H4 (cell line): ENCODE measurements at places on chromosomes 16 and 17. TPM values are rescaled to one million over a fixed set of nuclear protein-coding genes. Genes with fewer than 3 reads are reported as not detected.

GRCh38 chr17:55216888-55217287, 47.9 kb upstream of the HLF start:
- no peak for DNase-seq

DNA sequence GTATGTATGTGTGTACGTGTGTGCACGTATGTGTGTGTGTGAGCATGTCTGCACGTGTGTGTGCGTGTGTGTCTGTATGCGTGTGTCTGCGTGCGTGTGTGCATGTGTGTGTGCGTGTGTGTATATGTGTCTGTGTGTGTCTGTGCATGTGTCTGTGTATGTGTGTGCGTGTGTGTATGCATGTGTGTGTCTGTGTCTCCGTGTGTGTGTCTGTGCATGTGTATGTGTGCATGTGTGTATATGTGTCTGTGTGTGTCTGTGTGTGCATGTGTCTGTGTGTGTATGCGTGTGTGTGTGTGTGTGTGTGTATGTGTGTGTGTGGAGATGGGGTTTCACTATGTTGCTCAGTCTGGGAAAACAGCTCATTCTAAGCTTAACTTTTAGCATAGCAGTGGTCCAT, 43.9 kb downstream of the ATP2C2 start:
- DNase-seq, result no peak

GRCh38 chr16:710500-711075, 4.3 kb upstream of the METRN start:
- DNase-seq, result no peak

- DNase-seq, result no peak
These were observed 18.6 kb downstream of the AP2B1 start for GRCh38 chr17:35605678-35606077.

The GLP2R gene
- 1.3 and 2.8 TPM in 2 replicates for total RNA-seq

The TPSG1 gene
- 0.88 and 1.1 TPM in 2 replicates for total RNA-seq

The MINK1 gene
- total RNA-seq, result 7.4 and 8.4 TPM in 2 replicates

- no peak for DNase-seq
These were observed 16.2 kb downstream of the CLUH start for GRCh38 chr17:2695243-2695960.

DNA sequence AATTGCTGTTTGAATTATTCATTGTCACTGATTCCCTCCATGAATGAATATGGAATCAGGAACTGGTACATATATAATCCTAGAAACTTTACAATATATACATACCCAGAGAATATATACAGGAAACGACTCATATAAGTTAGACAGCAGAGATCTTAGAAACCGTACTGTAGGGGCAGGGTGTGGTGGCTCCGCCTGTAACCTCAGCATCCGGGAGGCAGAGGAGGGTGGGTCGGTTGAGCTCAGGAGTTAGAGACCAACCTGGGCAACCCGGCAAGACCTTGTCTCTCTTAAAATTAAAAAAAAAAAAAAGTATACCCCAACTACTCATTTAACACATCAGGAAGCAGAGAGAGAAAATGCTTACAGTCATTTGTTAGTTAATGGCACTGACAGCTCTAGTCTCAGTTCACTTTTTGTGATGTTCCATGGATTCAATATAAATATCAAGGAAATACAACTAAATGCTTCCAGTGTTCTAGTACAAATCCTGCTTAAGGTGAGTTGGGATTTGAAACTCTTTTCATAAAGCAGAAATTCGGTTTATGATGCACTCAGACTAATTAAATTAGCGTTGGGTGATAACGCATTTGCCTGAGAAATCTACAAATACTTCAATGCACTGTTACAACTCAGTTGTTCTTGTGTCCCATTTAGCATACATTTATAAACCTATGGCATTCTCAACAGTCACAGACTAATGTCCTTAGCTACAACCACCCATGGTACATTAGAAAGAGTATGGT, 5.6 kb downstream of the GLG1 start:
- DNase-seq, result no peak

The KCNH6 gene
- total RNA-seq, result not detected in 2 replicates

The CCT6B gene
- 1.9 and 2.9 TPM in 2 replicates for total RNA-seq

The KRT28 gene
- not detected in 2 replicates for total RNA-seq

The TP53I13 gene
- total RNA-seq, result 16.0 and 23.3 TPM in 2 replicates

The C17orf58 gene
- 20.3 and 25.5 TPM in 2 replicates for total RNA-seq

DNA sequence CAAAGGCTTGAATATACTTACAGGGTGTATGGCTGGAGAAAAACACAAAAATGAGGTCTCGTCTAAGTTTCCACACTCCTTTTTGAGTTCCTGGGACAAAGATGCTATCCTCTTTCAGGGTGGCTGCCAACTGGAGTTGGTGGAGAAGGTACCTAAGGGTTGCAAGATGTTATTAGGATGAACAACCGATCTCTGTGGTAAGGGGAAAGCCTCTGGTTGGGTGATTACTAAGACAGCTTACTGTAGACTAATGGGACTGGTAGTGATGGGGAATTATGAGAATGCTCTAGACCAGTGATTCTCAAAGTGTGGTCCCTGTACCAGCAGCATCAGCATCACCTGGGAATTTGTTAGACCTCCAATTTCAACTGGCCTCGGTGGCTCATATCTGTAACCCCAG, 6.0 kb downstream of the ADAT1 start:
- no peak for DNase-seq

- no peak for DNase-seq
These were observed 4.4 kb downstream of the GSDMB start for GRCh38 chr17:39913989-39914388.

- DNase-seq, result no peak
These were observed 3.5 kb upstream of the NHERF1 start for GRCh38 chr17:74744714-74745547.

The NPB gene
- total RNA-seq, result 0.04 TPM in 1 of 2 replicates, not detected in the other

The MC1R gene
- 1.1 and 1.8 TPM in 2 replicates for total RNA-seq

The C16orf92 gene
- total RNA-seq, result not detected in 2 replicates

The SDR42E2 gene
- total RNA-seq, result not detected in 2 replicates

DNA sequence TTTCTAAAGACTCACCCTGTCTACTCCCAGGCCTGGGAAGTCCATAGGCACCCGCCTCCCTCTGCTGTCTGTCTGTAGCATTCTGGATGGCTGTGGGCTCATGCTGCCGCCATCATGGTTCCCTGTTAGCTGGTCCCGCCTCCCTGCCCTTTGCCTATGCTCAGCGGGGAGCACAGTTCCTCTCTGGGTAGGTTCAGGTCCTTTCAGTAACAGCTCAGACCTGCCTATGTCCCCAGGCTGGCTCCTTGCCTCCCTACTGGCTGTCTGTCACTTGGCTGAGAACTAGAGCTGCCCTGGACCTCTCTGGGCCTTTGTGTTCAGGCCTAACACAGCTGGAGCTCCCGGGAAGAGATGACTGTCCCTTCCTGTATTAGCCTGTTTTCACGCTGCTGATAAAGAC, 317.9 kb downstream of the SNX29 start:
- no peak for DNase-seq

The PERCC1 gene
- total RNA-seq, result not detected in 2 replicates

DNA sequence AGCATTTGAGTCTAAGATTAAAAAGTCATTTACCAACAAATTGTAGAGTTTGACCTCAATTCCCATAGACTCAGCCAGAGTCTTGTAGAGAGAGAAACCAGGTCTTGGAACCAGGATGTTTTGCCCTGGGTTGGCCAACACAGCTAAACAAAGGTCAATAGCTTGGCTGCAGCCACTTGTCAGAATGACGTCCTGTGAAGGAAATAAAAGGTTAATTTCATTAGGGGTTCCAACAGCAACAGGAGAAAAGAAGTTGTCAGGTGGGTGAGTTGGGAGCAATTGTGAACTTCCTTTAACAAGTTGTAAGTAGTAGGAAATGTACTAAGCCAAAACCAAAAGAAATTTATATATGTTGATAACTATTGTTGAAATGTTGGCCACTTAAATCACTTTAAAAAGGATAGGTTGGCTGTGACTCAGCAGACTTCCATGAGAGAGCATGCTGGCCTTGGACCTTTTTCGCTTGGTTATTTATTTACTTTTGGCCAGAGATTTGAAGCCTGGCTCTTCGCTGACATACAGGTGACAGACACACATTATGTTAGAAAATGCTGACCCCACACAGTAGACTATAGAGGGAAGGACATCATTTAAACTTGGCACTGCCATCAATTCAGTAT, 4.3 kb downstream of the TAT start:
- DNase-seq, result no peak

DNA sequence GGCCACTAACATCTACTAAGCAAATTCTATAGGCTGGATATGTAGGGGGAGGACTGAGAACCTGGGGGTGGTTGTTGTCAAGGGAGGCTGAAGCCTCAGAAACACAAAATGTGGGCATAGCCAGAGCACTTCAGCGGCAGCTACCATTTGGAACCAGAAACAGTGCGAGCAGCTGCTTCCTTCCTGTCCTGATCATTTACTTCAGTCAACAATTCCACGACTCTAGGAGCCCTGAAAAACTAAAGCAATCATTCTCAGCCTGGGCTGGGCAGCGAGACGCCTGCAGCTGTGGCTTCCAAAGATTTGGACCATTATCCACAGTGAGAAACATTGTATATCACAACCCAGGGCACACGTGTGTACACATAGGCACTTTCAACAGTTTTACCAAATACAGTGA, 93.9 kb upstream of the WSCD1 start:
- no peak for DNase-seq

DNA sequence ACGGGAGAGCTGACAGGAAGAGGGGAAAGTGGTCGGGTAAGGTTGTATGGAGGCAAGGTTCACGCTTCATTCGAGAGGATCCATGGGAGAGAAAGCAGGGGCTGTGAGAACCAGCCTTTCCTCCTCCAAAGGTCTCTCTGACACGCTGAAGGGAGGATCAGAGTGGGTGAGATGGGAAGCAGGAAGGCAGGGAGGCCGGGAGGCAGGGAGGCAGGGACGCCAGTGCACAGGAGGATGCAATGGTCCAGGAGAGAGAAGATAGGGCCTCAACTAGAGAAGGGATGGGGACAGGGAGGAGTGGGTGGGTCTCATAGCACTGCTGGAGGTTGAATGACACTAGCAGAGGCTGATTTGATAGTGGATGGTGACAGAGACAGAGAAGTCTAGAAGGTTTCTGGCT, 54.1 kb downstream of the PIMREG start:
- no peak for DNase-seq

GRCh38 chr17:47220531-47220999, 11.4 kb downstream of the MYL4 start:
- no peak for DNase-seq

GRCh38 chr17:70968302-70968701, 799.0 kb downstream of the KCNJ2 start:
- DNase-seq, result peak; percentile 69

The RNF157 gene
- total RNA-seq, result 6.8 and 7.8 TPM in 2 replicates

The TEX19 gene
- total RNA-seq, result 0.68 and 0.72 TPM in 2 replicates

- no peak for DNase-seq
These were observed 1.7 kb downstream of the TMC6 start for GRCh38 chr17:78126895-78127238.

- DNase-seq, result no peak
These were observed 52.8 kb downstream of the SOCS1 start for GRCh38 chr16:11203111-11203623.

GRCh38 chr16:22912654-22913053, 98.7 kb downstream of the HS3ST2 start:
- DNase-seq, result no peak

DNA sequence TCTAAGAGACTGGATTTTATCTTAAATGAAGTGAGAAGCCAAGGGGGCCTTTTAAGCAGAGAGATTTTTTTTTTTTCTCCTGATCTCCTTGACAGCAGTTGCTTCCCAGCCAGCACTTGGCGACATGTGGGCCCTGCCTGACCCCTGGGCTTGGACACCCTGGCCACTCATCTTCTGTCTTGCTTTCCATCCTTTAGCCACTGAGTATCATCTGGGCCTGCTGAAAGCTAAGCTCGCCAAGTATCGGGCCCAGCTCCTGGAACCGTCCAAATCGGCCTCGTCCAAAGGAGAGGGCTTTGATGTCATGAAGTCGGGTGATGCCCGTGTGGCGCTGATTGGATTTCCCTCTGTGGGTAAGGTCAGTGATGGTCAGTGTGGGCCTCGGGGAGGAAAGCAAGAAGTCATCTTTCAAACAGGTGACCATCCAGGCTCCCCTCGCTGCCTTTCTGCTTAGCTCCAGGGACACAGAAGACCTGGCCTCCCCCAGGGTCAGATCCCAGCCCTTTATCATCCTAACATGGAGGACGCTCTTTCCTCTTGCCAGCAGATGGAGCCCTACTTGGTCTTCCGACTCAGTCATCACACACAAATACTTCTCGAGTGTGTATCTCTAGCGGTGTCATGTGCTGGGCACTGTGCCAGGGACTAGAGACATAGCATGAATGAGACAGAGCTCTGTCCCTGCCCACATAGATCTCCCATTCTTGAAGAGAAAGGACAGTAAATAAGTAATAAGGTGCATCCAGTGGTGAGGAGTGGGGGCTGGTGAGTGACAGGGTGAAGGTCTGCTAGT, 6.1 kb downstream of the DRG2 start:
- DNase-seq, result peak; percentile 68

- DNase-seq, result no peak
These were observed 2.9 kb upstream of the ANKRD40 start for GRCh38 chr17:50710650-50711049.

GRCh38 chr16:23008041-23008440, 141.2 kb downstream of the USP31 start:
- no peak for DNase-seq

GRCh38 chr16:83138976-83139690, 512.4 kb downstream of the CDH13 start:
- DNase-seq, result no peak

The TLCD3A gene
- 42.5 and 51.4 TPM in 2 replicates for total RNA-seq

- no peak for DNase-seq
These were observed 8.8 kb downstream of the CDC27 start for GRCh38 chr17:47180337-47180736.

The CCL11 gene
- not detected in 2 replicates for total RNA-seq

- DNase-seq, result no peak
These were observed 6.7 kb upstream of the SEZ6 start for GRCh38 chr17:29012535-29012934.

DNA sequence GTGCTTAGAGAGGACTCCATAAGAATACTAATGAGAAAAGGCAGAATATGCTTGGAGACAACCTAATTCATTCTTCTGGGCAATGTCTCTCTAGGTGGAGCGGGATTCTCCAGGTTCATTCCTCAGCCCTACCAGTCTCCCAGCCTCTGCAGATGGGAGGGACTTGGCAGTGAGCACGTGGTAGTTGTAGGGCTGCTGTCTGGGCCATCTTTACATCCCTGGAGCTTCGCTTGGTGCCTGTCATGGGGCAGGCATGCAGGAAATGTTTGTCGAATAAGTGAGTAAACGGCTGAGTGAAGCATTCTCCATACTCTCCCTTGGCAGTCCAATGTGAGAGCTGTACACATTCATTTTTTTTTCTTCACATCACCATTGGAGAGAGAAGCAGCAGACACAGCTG, 387.5 kb downstream of the UTP18 start:
- DNase-seq, result no peak

- no peak for DNase-seq
These were observed at the start of gene PIK3R6 for GRCh38 chr17:8867361-8867981. Gene PIK3R6 (minus strand): TSS chr17:8867674. CDS start chr17:8849794, 17,880 bp downstream.

DNA sequence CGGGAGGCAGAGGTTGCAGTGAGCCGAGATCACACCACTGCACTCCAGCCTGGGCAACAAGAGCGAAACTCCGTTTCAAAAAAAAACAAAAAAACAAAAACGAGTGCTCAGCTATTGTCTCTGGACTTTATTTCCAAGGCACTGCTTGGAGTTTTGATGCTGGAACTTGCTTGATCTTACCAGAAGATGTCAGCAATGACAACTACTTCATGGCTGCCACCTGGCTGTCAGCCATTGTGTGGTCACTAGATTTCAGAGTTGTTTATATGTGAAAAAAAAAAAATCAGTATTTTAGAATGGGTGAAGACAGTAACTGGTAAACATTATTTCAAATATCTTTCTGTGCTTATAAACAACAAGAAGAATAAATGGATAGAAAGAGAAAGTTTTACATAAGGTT, 26.3 kb upstream of the OR4D1 start:
- DNase-seq, result peak; percentile 86
